ENCODE measurements at places on chromosomes 3 and 15. TPM values are rescaled to one million over a fixed set of nuclear protein-coding genes. Genes with fewer than 3 reads are reported as not detected.

The CGNL1 gene
- total RNA-seq = 12.6 TPM

The NANOGP8 gene
- total RNA-seq = 4.6 TPM

The CCR1 gene
- total RNA-seq = 4.3 TPM

The BFSP2 gene
- total RNA-seq = not detected

The SMAD6 gene
- total RNA-seq = 17.4 TPM

The MOBP gene
- not detected for total RNA-seq

DNA sequence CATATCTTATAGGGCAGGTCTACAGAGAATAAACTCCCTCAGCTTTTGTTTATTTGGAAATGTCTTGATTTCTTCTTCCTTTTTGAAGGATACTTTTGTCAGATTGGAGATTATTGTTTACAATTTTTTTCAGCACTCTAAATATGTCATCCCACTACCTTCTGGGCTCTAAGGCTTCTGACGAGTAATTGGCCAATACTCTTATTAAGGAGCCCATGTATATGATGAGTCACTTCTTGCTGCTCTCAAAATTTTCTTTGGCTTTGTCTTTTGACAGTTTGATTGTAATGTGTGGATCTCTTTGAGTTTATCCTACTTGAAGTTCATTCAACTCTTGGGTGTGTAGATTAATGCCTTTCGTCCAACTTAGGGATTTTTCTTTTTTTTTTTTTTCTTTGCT, 28.9 kb upstream of the CD200R1L start:
- no peak for DNase-seq

- no peak for DNase-seq
These were observed 17.9 kb downstream of the CCDC12 start for GRCh38 chr3:46958467-46959160.

GRCh38 chr3:160605315-160605714, 39.9 kb upstream of the KPNA4 start:
- DNase-seq = no peak

GRCh38 chr3:64956711-64957325, 269.0 kb upstream of the ADAMTS9 start:
- no peak for DNase-seq

GRCh38 chr15:43095708-43096347, 10.0 kb downstream of the UBR1 start:
- no peak for DNase-seq

- DNase-seq = no peak
These were observed 63.9 kb downstream of the PGPEP1L start for GRCh38 chr15:98943601-98944151.

DNA sequence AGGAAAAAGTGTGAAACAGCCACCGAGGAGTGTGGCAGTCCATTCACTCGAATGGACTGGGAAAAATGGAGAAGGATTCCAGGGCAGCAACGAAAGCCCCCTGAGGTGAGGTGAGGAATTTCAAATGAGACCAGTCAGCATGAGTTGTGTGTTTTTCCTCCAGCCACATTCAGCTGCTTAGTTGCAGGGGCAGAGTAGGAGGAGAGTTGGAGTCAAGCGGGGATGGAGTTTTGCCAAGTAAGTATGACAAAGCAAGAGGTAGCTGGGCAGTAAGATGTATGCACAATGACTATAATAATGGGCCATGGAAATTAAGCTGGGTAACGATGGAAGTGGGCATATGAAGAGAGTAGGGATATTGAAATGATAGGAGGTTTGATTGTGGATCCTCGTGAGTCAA, 64.4 kb downstream of the CCDC54 start:
- no peak for DNase-seq

DNA sequence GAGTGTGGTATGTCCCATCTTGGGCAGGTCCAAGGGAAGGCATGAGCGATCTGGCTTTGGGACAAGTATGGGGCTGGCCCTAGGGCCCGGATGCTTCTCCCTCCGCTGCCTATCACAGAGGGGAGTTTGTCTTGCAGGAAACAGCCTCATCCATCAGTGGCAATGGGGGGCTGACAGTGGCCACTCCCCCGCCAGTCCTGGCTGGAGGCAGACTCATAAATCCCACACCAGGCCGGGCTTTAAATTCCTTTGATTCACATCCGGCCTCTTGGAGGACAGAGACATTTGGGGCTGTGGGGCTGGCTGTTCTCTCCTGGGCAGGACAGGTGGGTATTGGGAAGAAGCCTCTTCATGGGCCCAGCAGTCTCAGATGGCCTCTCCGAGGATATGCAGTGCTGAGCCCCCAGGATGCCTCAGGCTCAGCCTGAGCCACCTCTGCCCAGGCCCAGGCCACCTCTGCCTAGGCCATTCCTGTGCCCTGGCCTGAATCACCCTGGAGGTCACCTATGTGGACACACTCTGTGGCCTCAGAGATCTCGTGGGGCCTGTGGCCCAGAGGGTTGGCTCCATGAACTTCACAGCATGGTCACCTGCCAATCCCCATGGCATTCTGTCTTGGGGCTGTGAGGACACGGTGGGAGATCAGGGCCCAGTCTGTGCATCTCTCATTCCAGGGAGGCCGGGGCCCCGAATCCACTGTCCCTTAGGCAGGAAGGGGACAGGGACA, 84.2 kb upstream of the GOLGA6L4 start:
- DNase-seq = no peak

DNA sequence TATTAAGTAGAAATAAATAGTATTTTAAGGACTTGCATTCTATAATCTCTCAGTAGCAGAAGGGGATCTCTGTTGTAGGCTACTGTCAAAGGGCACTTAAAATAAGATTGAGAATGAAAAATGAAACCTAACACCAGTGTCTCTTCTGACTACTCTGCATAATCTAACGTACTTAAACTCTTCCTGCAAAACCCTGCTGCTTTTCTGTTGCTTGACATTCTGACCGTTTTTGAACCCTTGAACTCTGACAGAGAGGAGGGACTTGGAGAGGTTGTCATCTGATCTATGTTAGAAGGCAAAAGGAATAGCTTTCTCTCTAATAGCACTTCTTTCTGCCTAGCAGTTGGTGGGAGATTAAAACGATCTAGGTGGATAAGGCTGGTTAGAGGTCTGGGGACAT, 204.6 kb downstream of the ZIC1 start:
- no peak for DNase-seq

DNA sequence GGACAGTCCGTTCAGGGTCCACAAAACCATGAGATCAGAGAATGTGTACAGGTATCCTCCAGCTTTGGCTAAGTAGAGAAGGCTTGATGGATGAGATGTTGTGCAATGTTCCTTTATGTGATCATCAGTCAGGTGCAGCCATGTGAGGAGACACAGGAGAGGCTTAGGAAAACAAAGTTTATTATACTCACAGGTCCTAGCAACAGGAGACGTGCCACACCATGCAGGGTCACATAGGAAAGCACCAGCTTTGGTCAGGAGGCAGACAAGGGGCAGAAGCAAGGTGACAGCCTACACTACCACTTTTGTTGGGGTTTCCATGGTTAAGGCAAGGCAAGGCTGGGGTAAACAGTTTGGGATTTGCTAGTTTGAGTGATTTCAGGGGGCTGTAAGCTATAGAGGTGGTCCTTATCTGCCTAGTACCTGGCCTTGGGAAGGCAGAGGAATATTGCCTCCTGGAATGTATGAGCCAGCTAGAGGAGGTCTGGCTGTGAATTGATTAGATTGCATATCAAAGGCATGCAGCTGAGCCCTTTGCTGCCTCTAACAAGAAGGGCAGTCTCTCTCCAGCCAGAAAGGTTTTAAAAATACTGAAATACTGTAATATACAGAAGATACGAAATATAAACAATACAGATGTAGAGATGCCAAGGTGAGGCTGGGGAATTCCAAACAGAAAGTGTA, 248.6 kb downstream of the RYR3 start:
- DNase-seq = no peak

DNA sequence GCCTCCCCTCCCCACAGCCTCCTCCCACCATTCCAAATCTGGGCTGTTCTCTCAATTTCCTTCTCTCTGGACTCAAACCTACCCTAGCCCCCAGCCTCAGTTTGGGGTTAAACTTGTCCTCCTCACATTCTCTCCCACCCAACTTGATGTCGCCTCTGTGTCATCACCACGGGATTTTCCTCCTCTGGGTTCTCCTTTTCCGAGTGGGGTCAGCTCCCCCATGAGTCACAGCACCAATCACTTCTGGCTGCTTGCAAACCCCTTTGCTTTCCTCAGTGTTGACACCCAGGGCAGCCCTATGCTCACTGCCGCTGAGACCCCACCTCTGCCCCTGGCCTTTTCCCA, 451 bp downstream of the CCR5AS start:
- no peak for DNase-seq

DNA sequence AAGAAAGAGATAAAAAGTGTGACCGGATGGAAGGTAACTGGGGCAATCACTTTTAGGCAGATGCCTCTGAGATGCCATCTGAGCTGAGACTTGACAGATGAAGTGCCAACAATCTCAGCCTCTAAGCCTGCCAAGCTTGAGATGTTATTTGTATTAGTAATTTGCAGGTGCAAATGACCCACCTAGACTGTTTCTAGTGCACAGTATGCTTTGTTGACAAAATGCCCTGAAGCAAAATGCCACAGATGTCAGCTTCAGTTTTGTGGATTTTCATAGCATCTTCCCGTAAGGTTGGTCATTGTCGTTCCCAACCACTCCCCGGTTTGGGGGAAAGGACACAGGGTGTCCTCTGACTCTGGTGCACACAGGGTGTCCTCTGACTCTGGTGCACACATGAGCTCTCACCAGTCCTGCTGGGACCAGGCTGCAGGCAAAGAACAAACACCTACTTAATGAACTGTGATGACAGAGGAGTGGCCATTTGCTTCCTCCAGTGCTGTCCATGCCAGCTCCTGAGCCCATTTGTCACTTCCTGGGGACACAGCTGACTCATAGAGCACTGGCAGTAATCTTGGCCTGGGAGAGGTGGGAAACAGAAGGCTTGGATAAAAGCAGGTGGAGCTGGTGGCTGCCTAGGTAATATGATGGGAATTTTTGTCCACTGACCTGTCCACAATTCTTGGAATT, 16.7 kb upstream of the PPP1R2 start:
- no peak for DNase-seq

GRCh38 chr3:11273891-11274291, 1.7 kb downstream of the ATG7 start:
- no peak for DNase-seq

- no peak for DNase-seq
These were observed 14.6 kb downstream of the ACAD11 start for GRCh38 chr3:132645058-132645457.

GRCh38 chr3:60742606-60743145, 508.6 kb downstream of the FHIT start:
- DNase-seq = no peak
